Left renal cortex interstitium (tissue), 4 donors: ENCODE measurements at places on chromosomes 5 and 9.

DNA sequence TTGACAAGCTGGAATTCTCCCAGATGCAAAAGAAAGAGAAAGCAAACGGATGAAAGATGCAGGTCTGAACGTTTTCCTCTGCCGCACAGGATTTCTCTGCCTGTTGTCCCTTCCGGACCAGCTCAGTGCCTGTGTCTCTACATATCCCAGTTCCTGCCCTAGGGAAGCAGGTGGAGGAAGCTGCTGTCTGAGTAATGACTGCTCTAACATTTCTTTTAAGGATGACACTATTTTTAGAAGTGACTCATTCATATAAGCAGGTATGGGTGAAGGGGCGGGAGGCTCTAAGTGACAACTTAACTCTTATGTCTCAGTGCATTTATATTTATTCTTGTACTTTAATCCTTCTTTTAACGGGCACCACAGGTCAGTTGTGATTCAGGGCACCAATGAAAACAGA is 128.8 kb downstream of the SLC24A2 start:
- DNase-seq: no peak

- DNase-seq: no peak
Measured at GRCh38 chr9:13568405-13568804, 288.9 kb upstream of the MPDZ start.

DNA sequence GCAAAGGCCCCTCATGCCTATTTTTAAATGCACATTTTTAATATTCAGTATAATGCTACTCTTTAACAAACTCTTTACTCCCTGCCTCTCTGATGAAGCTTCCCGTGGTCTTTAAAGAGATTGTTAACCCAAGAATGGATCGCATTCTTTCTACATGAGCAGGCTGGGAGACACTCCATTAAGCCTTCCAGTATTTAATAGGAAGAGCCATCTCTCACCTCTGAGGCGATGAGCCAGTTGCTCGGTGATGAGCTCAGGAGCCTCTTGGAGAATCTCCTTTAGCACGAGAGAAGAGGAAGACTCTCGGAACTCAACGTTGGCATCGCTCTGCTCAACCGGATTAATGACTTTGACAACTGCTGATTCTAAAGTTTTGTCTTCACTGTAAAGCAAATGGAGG is 59.6 kb downstream of the PRUNE2 start:
- no peak for DNase-seq

GRCh38 chr9:134210908-134211810 is 46.8 kb upstream of the RNU6ATAC start:
- no peak for DNase-seq

GRCh38 chr9:123541411-123541810 is 185.4 kb downstream of the CRB2 start:
- no peak for DNase-seq

GRCh38 chr5:141931694-141932093 is 8.0 kb downstream of the DELE1 start:
- DNase-seq: no peak

DNA sequence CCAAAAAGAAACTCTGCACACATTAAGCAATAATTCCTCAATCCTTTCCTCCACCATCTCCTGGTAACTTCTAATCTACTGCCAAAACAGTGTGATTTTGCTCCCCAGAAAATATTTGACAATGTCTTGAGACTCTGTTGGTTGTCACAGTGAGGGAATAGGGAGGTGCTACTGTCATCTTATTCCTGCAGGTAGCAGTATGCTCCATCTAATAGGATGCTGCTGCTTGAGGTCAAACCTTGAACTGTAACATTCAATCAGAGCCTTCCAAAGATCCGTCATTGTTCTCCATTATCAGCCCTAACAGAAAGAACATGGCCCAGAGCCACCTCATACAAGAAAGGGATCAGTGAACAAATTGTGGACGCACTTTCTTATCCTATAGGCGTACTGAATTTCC is 514.7 kb upstream of the GRIN3A start:
- no peak for DNase-seq

DNA sequence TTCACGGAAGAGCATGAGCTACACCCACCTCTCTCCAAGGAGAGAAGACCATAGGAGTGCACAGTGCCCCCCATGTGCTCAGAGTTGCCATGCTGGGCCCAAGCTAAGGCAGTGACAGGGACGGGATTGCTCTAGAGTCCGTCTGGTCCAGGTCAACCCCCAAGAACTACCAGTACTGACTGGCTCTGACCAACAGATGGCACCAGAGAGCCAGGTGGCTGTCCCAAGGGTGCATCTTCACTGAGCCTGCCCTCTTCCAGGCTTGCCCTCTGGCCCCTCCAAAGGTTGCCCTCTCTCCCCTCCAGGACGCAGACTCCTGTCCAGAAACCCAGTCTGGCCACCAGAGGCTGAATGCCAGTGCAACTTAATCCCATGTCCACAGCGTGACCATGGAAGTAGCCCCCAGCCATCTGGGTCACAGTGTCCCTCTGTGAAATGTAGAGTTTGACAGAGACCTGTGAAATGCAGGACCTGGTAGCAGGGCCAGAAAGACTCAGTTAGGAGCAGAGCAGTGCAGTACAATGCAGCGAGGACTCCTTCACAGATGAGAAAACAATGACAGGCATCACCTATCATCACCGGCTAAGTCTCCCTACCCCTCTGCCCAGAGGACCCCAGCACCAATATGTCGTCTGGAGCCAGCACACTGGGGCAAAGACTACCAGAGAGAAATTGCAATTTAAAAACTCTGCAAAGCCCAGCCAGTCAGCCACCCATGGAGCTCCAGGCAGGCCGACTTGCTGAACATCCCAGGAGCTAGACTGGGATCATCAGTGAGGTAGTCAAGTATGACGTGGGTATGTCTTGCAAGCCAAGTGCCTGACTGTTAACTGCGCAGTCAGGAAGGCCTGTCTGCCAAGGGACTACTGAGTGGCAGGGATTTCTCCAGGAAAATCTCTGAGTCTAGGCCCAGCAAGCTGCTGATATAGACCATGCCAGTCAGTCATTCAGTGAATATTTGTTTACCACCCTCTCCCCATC is 7.7 kb upstream of the SKP1 start:
- no peak for DNase-seq

- DNase-seq: no peak
Measured at GRCh38 chr5:40223884-40224402, 455.8 kb upstream of the PTGER4 start.

DNA sequence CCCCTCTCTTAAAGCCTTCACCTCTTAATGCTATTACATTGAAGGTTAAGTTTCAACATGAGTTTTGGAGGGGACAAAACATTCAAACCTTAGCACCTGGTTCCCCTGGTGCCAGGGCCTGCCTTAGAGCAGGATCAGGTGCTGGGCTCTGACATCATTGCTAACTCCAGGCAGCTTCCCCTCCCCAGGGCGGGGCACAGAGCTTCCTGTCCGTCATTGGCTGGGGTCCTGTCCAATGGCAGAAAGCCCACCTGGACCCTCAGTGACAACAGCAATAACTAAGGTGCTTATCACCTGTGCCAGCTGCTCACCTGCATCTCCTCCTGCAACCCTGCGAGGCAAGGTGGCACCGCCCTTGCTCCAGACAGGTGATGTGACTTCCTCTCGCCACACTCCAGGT is 177.4 kb downstream of the NSG2 start:
- no peak for DNase-seq

DNA sequence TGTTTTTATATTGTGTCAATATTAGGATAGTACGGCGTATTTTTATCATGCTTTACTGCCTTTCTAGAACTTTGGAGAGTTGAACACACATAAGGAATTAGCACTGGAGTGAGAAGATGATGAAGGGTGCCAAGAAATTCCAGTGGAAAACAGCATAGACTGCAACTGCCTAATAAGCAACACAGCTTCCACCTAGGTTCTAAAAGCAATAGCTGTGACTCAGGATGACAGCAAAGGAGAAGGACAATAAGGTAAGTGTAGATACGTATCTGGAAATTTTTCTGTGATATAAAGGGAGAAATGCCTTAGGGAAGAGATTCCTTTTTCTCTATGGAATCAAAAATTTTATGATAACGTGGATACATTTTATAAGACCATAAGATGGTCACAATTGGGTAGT is 7.4 kb downstream of the PTPRD start:
- no peak for DNase-seq

DNA sequence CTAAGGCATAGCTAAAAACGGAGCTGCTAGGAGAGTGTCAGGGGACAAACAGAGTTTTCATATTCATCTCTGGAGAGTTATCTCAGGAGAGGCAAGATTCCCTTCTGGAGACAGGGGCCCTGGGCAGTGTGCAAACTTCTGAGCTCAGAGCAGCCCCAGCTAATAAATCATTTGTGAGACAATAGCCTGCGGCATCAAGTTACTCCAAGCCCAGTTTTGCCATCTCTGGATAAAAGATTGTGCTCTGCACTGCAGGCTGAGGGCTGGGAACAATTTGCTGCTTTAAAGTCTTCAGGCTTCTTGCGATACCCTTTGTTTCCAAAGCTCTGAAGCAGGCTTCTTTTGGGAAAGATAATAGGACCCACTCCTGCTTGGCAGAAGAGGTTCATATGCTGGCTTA is 164.3 kb upstream of the BRINP1 start:
- DNase-seq: peak; percentile 34

DNA sequence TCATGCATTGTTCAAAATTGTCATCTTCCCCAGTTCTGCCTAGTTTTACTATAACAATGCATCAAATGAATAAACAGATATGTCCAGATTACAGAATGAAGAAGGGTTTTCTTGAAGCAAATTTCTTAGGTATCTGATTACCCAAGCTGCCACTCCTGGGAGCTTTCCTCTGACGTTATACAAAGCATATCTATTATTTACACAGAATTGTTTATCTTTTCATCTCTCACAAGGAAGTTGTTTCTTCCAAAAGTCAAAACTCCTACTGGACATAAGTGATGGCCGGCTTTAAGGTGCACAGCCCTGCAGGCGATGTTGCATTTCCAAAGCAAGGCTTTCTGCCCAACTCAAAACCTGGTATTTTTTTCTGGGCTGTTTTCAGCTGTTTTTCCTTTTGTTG is 73.4 kb upstream of the ANKH start:
- DNase-seq: no peak

DNA sequence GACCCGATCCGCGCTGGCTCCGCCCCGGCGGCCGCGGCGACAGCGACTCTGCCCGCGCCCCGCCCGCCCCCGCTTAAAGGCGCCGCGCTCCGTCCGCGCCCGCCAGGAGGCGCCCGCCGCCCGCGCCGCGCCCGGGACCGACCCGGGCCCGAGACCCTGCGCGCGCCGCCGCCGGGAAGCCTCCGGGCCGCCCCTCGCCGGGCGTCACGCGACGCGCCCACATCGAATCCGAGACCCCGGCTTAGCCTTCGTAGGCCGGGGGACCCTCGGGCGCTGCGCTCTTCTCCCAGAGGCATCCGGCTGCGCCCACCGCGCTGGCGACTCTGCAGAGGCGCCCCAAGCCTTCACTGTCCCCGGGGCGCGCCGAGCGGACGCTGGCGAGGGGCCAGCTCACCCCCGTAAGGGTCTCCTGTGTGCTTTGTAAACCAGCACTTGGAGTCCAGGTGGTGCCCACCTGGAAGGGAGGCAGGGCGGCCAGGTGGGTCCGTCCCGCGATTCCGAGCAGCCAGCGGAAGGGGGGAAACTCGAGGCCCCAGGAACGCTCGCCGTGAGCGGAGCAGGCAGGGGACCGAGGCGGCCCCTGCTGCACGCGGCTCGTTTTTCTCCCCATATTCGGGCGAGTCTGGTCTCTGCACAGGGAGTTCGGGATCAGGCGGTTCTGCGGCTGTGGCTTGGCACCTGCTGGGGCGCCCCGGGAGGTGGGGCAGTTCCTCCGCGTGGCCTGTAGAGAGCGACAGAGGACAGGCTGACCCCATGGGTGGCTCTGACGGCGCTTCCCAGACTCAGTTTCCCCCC is 423 bp upstream of the ABCA2 start:
- DNase-seq: no peak

DNA sequence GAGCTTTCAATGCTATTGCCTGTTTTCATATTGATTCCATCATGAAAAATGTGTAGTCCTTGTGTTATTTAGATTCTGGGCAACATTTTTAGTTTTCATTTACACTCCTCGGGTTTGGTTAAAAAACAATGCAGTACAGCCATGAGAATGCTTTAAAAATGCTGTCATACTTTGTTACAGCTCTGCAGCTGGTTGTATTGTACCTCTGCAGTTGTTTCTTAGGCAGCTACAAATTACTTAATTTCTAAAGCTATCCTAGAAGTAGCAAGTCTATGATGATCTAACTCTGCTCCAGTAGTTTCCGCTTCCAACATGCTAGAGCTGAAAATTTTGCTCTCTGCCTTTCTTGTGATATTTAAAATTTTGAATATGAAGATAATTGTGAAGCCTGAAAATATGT is 20.2 kb downstream of the SNX18 start:
- no peak for DNase-seq

- DNase-seq: peak; percentile 56
Measured at GRCh38 chr9:3732077-3733038, 206.6 kb upstream of the RFX3 start.

DNA sequence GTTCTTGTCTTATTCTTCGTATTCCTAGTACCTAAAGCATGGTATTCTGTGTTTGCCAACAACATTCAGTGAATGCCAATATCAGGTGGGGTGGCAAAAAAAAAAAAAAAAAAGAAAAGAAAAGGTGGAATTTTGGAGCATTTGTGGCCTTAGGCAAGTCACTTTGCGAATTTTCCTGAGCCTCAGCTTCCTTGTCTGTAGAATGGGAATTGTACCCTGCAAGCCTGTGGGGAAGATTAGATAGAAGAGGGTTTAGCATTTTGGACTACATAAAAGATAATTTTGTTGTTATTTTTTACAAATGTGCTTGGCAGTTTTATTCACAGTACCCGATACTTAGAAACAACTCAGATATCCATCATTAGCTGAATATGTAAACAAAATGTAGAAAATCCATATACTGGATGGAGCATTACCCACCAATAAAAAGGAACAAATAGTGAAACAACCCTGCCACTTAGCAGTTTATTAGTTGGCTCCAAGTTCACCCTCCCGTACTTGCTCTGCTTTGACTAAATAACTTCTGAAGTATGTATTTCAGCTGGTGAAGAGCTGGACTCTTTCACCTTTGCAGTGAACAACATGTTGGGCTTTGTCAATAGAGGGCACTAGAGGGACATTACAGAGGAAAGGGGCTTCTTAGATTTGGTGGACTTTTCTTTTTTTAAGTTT is 13.6 kb downstream of the UBE2D2 start:
- no peak for DNase-seq

DNA sequence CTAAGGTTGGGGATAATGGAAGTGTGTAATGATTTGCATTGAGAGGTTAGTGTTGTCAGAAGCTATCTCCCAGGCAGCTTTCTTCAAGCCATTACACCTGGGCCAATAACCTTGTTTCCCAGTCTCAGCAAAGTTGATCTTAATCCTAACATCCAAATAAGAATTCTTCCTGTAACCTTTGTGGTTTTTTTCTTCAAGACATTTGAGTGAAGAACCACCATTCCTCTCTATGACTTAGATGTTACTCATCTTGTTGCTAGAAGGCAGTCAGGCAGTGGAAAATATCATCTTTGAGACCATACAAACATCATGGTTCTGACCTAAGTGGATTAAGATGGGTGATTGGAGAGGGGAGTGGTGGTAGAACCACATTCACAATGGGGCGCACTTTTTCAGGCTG is 103.5 kb downstream of the NDUFAF2 start:
- no peak for DNase-seq

GRCh38 chr9:106677830-106678229 is 185.1 kb upstream of the ZNF462 start:
- no peak for DNase-seq
